Aorta (tissue), 5 donors: ENCODE measurements at places on chromosomes 1 and 21. TPM values are rescaled to one million over a fixed set of nuclear protein-coding genes. Genes with fewer than 3 reads are reported as not detected.

The LSS gene
- 60.2 TPM for total RNA-seq

The SLAMF1 gene
- total RNA-seq, result 2.4 TPM

The PEAR1 gene
- 17.4 TPM for total RNA-seq

The NR0B2 gene
- total RNA-seq, result not detected

The ARTN gene
- total RNA-seq, result 1.8 TPM

The PGLYRP3 gene
- total RNA-seq, result not detected

The SLC1A7 gene
- 0.16 TPM for total RNA-seq

The PRELP gene
- total RNA-seq, result 217 TPM

The SLC6A9 gene
- total RNA-seq, result 18.9 TPM

The C1orf87 gene
- total RNA-seq, result 0.51 TPM

The LAPTM5 gene
- total RNA-seq, result 114 TPM

The FCN3 gene
- 2.7 TPM for total RNA-seq

The GJA8 gene
- total RNA-seq, result not detected

The RGS5 gene
- total RNA-seq, result 2,702 TPM

The TMEM61 gene
- total RNA-seq, result 1.3 TPM

DNA sequence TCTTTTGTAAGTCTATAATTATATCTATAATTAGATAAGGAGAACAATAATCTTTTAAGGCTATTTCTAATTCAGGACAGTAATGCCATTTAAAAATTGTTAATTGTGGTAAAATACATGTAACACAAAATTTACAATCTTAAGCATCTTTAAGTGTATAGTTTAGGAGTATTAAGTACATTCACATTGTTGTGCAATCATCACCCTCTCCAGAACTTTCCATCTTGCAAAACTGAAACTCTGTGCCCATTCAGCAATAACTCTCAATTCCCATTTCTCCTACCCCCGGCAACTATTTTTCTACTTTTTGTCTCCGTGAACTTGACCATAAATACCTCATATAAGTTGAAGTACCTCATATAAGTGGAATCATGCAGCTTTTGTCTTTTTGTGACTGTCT, 93.9 kb upstream of the KCNA3 start:
- no peak overlapping the region for H3K4me3 ChIP-seq
- H3K27ac ChIP-seq, result no peak overlapping the region
- no peak for DNase-seq
- no peaks in the 10 kb centered on the region for H3K36me3 ChIP-seq

- no peaks in the 10 kb centered on the region for H3K36me3 ChIP-seq
- H3K4me3 ChIP-seq, result no peak overlapping the region
- no peaks in the 10 kb centered on the region for H3K4me1 ChIP-seq
- no peak for DNase-seq
- H3K27ac ChIP-seq, result no peak overlapping the region
Measured at GRCh38 chr1:20028125-20028524, 41.9 kb upstream of the PLA2G5 start.

DNA sequence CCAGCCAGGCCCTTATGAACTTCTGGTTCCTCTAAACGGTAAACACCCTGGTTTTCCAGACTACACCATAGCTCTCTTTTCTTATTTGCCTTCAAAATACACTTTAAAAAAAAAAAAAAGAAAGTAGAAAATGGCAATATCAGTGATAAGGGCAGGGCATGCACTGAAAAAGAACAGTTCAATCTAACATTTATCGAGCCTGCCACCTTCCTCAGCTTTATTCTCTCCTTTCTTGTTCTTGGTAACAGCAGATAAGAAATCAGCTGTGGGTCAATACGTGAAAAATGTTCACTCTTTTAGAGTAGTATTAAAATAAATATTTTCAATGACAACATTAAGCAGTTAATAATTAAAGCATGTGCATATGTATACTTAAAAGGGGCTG, 83.1 kb upstream of the ZNF648 start:
- no peaks in the 10 kb centered on the region for H3K4me1 ChIP-seq
- H3K27me3 ChIP-seq, result peaks cover 3% of the 10 kb centered on the region
- no peak overlapping the region for H3K4me3 ChIP-seq
- H3K36me3 ChIP-seq, result no peaks in the 10 kb centered on the region
- no peak for DNase-seq
- no peak overlapping the region for H3K27ac ChIP-seq

DNA sequence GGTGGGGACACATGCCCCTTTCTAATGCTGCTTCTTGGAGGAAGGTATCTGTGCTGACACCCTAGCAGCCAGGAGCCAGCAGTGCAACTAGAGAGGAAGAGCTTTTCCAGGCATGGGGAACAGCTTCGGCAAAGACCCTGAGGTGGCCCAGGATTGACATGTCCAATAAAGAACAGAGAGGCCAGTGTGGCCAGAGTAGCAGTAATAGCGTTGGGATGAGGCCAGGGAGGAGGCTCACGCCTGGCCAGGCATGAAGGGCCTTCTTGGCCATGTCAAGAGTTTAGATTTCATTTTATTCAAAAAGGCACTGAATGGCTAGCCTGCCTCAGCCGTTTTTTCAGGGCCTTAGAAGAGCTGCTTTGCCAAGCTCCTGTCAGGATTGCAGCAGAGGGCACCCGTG, 16.3 kb upstream of the ADAMTSL4 start:
- peak; percentile 53 for DNase-seq
- H3K36me3 ChIP-seq, result no peaks in the 10 kb centered on the region
- peaks cover 4% of the 10 kb centered on the region for H3K4me1 ChIP-seq

- no peaks in the 10 kb centered on the region for H3K27me3 ChIP-seq
- no peaks in the 10 kb centered on the region for H3K4me1 ChIP-seq
- no peak for DNase-seq
- peaks cover 5% of the 10 kb centered on the region for H3K36me3 ChIP-seq
- H3K27ac ChIP-seq, result no peak overlapping the region
- H3K4me3 ChIP-seq, result no peak overlapping the region
Measured at GRCh38 chr1:176174108-176174507, 33.0 kb downstream of the COP1 start.

DNA sequence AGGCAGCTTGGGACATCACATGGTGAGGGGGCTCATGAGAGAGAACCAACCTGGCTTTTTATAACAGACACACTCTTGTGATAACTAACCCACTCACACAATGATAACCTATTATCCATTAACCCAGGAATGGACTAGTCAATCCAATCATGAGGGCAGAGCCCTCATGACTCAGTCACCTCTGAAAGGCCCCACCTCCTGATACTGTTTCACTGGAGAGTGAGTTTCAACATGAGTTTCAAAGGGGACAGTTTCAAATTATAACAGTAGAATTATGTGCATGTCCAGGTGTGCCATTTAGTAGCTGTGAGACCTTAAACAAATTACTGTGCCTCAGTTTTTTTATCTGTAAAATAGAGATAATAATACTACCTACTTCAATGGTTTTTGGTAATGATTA, 47.6 kb upstream of the PPP2R5A start:
- H3K4me1 ChIP-seq, result peaks cover 3% of the 10 kb centered on the region
- no peak overlapping the region for H3K4me3 ChIP-seq
- H3K27ac ChIP-seq, result no peak overlapping the region
- H3K36me3 ChIP-seq, result no peaks in the 10 kb centered on the region
- DNase-seq, result no peak

- H3K4me1 ChIP-seq, result no peaks in the 10 kb centered on the region
- no peaks in the 10 kb centered on the region for H3K36me3 ChIP-seq
- no peaks in the 10 kb centered on the region for H3K27me3 ChIP-seq
- no peak overlapping the region for H3K4me3 ChIP-seq
- DNase-seq, result no peak
Measured at GRCh38 chr1:98737835-98738234, 76.3 kb downstream of the SNX7 start.

- no peaks in the 10 kb centered on the region for H3K4me1 ChIP-seq
- DNase-seq, result no peak
- H3K27me3 ChIP-seq, result no peaks in the 10 kb centered on the region
- H3K4me3 ChIP-seq, result no peak overlapping the region
Measured at GRCh38 chr1:21307210-21307609, 16.9 kb upstream of the ECE1 start.

- no peak for DNase-seq
- no peaks in the 10 kb centered on the region for H3K36me3 ChIP-seq
- H3K4me3 ChIP-seq, result no peak overlapping the region
- H3K4me1 ChIP-seq, result no peaks in the 10 kb centered on the region
- H3K27me3 ChIP-seq, result no peaks in the 10 kb centered on the region
- H3K27ac ChIP-seq, result no peak overlapping the region
Measured at GRCh38 chr1:59072583-59072947, 224.3 kb upstream of the FGGY start.

GRCh38 chr1:173488001-173488400, 10.9 kb downstream of the PRDX6 start:
- no peak overlapping the region for H3K27ac ChIP-seq
- no peaks in the 10 kb centered on the region for H3K27me3 ChIP-seq
- H3K36me3 ChIP-seq, result peaks cover 12% of the 10 kb centered on the region

GRCh38 chr1:164607351-164607750, 48.4 kb downstream of the PBX1 start:
- peaks cover 6% of the 10 kb centered on the region for H3K4me1 ChIP-seq
- H3K4me3 ChIP-seq, result no peak overlapping the region
- DNase-seq, result no peak
- no peak overlapping the region for H3K27ac ChIP-seq
- no peaks in the 10 kb centered on the region for H3K36me3 ChIP-seq
- no peaks in the 10 kb centered on the region for H3K27me3 ChIP-seq

DNA sequence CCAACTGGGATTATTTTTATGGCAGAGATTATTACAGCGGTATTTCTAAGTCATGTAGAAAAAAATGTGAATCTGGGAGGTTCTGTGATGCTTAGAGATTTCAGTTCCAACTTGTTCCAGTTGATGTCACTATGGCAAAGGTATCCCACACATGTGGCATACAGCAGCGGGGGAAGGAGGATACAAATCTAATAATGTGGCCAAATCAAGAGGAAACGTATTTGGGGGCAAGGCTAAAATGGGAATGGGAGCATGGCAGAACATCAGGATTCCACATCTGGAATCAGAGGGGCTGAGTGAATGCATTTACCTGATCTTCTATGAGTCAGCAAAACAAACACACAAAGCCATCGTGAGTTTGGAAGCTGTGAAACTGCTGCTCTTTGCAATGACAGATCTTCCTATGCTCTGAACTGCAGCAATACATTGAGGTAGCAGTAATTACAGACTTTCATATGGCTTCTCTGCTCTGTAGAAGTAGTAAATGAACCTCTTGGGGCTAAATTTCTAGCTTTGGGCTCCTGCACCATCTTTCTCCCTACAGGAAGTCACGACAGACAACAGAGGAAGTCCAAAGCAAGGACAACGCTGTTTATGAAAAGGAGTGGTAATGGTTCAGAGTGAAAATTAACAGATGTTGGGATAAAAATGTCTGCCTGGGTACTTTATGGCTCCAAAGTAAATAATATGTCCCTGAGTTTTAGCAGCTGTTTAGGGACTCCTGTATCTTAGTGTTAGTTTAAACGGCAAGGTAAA, 55.5 kb downstream of the GABPA start:
- H3K27me3 ChIP-seq, result no peaks in the 10 kb centered on the region
- no peak overlapping the region for H3K27ac ChIP-seq
- no peaks in the 10 kb centered on the region for H3K4me1 ChIP-seq
- DNase-seq, result no peak
